ENCODE measurements at places on chromosomes 7 and 10. TPM values are rescaled to one million over a fixed set of nuclear protein-coding genes. Genes with fewer than 3 reads are reported as not detected.

GRCh38 chr7:158128572-158128971, 459.1 kb downstream of the PTPRN2 start:
- DNase-seq, result no peak

- DNase-seq, result no peak
Measured at GRCh38 chr7:149790146-149790548, 16.8 kb upstream of the ZNF467 start.

DNA sequence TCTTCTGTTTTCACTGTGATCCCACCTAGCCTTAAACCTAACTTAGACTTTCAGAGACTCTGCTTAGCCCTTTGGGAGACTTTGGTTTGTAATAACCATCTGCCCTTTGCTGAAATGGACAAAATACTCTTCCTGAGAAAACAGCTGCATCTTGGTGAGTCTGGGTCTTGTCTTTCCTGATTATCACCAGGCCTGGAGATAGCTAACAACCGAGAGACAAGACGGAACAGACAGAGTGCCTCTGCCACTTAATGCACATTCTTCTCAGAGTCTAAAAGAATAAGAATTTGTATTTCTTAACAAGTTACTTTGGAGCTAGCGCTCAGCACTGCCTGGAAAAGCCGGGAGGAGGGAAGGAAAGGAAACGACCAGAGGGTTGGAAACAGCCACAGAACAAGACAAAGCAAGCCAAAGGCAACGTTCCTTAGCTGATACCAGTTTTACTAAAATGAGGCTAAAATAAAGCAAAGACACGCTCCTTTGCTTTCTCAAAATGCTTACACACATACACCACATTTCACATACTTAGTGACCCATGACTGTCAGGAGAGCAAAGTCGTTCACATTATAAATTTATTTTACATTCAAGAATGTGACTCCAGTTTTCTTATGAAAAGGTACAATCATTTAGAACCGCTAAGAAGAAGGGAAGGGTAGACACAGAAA, 70.3 kb upstream of the DGKI start:
- no peak for DNase-seq

Gene HPSE2
- total RNA-seq, result not detected

Gene NPFFR1
- under 0.01 TPM for total RNA-seq

- peak; percentile 75 for DNase-seq
Measured at GRCh38 chr7:191105-191980, 1.0 kb upstream of the FAM20C start.

GRCh38 chr10:87053577-87054181, 33.6 kb downstream of the FAM25A start:
- no peak for DNase-seq

Data from mammary epithelial cell (primary cell).